ENCODE measurements at places on chromosomes 4 and X.
A peak's percentile ranks its signal among the peaks of the same experiment; 100 is the strongest.

- no peak for DNase-seq
These were observed 111.6 kb upstream of the PTPN13 start for GRCh38 chr4:86482306-86483172.

DNA sequence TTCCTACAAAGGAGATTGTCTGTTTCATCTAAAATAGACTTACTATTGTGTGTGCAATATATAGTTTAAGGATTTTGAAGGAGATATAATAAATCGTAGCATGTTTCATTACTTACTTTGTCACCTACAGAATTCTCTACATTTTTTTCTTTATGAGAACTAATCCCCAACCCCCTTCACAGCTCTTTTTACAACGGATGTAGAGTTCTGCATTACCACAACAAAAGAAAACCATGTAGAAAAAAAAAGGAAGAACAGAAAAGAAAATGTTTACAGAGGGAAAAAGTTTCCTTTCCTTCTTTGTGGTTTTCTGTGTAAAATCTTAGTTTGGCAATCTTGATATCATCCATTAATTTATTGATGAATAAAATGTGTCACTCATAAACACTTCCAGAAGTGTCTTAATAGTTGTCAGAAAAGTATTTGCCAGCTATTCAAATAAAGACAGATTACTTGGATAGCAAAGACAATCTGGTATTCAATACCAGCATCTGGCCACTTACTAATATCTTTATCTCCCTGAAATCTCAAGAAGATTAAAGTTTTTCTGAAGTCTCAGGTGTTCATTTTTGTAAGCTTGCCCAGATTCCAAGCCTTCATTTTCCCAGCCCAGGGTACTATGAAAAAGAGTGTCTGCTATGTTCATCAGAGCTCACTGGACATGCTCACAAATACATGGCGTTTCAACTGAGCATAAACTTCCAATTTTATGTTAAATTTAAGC, 806.8 kb downstream of the PCDH19 start:
- no peak for DNase-seq

DNA sequence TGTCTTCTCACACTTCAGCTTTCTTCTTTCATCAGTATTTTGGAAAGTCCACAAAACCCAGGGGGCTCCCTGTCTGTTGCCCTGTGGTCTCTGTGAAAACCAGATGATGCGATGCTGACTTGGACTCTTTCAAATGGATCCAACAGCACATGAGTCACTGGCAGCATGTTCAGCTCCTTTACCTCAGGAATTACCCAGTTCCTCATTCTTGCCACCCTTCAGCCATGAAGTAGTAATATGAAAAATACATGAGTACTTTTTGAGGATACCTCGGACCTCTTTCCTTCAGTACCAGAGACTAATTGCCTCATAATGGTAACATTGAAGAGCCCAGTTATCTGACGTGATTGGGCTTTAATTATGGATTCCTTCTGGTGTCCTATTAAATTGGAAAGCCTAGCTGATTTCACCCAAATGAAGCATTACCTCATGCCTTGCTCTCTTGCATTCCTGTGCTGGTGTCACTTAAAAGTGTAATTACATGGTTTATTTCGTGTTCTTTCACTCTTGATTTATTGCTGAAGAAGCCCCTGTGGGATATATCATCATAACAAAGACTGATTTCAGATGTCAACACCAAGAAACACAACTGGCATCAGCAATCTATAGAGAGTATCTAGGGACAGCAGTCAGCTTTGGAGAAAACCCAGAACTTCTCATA, 63.4 kb downstream of the NFKB1 start:
- peak; percentile 10 for DNase-seq

DNA sequence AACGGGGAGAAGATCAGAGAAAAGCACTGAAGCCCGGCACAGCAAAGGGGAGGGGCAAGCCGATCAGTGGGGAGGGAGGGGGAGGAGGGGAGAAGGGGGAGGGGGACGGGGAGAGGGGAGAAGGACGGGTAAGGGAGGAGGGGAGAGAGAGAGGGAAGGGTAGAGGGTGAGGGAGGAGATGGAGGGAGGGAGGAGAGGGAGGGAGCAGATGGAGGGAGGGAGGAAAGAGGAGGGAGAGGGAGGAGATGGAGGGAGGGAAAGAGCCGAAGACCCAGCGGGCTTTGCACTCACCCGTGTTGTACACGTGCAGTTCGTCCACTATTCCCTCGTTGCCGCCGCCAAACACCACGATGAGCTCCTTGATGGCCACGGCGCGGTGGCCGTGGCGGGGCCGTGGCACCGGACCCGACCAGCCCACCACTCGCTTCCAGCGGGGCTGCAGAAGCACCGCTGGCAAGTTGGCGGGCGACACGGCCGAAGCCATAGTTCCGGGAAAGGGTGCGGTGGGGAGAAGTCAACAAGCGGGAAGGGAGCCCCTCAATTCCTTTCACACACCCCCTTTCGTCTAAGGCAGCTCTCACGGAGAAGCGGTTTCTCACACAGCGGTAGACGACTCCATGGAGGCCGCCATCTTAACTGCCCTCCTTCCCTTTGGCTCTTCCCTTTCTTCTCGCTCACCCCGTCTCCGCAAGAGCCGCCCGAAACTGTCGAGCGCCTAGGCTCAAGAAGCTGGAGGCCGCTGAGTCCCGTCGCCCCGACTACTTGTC, 1.1 kb downstream of the HCFC1 start:
- DNase-seq, result no peak

- DNase-seq, result no peak
These were observed 495.2 kb downstream of the INPP4B start for GRCh38 chr4:142350871-142351270.
